ENCODE measurements at places on chromosomes 3 and 15.
A peak's percentile ranks its signal among the peaks of the same experiment; 100 is the strongest.

DNA sequence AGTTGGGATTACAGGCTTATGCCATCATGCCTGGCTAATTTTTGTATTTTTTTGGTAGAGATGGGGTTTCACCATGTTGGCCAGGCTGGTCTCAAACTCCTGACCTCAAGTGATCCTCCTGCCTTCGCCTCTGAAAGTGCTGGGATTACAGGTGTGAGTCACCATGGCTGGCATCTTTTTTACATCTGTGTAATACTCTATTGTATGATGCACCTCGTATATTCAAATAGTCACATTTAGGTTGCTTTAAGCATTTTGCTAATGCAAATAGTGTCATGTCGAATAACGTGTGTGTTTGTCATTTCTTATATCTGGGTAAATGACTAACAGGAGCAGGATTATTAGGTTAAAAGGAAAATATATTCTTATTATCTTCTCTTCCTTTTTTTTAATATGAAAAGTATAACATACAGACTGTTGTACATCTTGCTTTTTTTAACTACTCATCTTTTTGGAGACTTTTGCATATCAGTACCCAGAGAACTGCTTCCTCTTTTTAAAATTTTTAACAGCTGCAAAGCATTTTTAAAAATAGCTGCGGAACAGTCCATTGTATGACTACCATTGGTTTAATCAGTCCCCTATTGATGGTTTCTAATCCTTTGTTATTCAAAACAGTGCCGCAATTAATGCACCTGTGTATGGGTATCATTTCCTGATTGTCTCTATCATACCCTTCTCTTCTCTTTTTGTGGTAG, 13.4 kb downstream of the SCAMP5 start:
- no peak for DNase-seq

GRCh38 chr15:96448923-96449322, 118.4 kb downstream of the NR2F2 start:
- DNase-seq = peak; percentile 51

DNA sequence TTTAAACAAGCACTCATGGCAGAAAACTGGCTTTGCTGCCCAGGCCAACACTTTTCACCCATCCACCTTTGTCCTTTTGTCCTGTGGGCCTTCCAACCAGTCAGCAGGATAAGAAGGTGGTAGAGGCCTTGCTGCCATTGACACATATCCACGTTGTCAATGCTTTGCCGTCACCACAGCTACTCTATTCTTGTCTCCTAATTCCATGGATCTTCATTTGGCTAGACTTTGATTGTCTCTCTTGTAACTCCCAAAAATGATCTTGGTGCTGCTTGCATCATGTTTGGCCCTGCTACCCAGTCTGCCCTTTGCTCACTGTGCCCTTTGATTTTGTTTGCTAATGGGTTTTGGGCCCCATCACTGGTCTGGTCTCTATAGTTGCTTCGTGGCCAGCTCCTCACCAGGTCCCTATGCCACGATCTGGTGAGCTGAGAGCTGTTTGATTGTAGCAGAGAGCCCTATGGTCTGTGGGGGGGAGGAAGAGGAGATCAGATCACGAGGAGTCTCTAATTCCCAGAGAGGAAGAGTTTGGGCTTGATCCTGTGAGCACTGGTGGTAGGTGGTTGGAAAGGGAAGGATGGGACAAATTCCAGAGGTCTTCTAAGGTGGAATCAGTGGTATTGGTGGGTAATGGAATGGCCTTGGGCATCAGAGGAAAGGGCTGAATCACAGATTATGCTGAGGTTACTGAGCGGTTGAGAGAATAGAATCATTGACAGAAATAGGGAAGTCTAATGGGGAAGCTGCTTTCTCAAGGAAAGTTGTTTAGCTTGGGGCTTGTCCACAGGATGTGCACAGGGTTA, 40.3 kb downstream of the ABHD2 start:
- no peak for DNase-seq

DNA sequence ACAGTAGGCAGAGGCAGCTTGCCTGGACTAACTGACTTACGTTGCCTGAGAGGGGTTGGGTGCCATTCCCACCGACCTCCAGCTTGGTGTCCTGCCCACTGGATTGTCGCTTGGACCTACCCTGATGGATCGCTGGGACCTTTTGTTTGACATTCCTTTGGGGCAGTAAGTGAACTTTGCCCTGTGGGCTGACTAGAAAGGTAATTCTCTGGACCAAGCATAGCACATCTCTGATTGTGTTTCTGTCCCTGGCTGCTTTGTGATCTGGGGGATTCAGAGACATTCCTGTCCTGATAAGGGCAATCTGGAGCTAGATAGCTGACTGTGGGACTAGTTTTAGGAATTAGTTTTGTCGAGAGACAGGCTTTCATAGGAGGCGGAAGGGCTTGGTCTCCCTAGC, 19.5 kb upstream of the IFT57 start:
- DNase-seq = no peak

GRCh38 chr3:15427182-15427880, at the start of the genes EAF1 and METTL6:
EAF1 (plus strand) TSS chr3:15427598; CDS start chr3:15427780, 182 bp downstream.
METTL6 (minus strand) TSS chr3:15427544; CDS start chr3:15426511, 1,033 bp downstream.
- DNase-seq = peak; percentile 65

DNA sequence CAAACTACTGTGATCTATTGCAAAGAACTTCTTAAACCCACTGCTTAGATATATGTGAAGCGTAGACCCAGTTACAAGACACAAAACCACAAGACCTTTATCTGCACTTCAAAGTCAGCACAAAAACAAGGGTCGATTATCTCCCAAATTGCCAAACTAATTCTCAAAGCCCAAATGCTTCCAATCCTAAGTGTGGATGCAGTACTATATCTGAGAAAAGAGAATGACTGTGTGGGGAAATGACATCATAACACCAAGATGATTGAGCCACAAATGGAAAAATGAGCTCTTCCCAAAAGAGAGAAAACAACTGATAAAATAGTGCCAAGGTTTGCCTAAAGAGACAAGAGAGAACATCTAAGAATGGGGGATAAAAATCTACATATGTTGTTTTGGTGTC, 86.2 kb downstream of the MEIS2 start:
- no peak for DNase-seq

GRCh38 chr3:63513791-63514190, 138.7 kb upstream of the SNTN start:
- no peak for DNase-seq

DNA sequence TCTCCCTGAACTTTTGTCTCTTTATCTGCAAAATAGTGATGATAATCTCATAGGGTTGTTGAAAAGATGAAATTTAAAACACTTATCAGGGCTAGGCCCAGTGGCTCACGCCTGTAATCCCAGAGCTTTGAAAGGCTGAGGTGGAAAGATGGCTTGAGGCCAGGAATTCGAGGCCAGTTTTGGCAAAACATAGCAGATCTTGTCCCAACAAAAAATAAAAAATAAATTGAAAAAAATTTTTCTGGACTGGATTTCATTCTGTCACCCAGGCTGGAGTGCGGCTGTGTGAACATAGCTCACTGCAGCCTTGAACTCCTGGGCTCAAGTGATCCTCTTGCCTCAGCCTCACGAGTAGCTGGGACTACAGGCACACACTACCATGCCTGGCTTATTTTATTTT, 29.6 kb downstream of the LMLN start:
- DNase-seq = no peak

- no peak for DNase-seq
Observed at GRCh38 chr15:86706813-86707212, 627.1 kb downstream of the AGBL1 start.

DNA sequence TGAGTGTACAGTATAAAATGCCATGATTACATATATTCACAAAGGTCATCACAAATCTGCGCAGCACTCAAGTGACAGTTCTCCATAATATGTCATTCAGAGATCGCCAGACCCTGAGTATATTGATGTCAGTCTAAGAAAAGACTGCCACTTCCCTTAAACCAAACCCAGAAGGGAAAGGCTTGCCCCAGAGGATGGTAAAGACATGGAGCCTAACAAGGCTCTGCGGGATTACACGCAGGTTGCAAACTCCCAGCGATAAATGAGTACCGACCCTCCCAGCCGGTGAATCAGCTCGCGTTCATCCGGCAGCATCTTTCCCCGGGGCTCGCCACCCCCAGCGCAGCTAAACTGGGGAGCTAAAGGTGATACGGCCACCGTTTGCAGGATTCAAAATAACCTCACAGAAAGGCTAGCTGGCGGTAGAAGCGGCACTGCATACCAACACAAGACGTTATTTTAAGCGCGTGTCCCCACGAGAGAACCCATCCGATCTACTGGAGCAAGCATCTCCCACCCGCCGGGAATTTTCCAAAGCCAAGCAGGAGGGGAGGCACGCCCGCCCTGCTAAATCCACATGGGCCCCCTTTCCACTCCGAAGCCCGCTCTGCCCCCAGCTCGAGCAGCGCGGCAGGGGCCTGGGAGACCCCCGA, 643 bp downstream of the MYO5A start:
- DNase-seq = no peak

GRCh38 chr15:64640146-64640871, 135.1 kb downstream of the RBPMS2 start:
- DNase-seq = no peak

DNA sequence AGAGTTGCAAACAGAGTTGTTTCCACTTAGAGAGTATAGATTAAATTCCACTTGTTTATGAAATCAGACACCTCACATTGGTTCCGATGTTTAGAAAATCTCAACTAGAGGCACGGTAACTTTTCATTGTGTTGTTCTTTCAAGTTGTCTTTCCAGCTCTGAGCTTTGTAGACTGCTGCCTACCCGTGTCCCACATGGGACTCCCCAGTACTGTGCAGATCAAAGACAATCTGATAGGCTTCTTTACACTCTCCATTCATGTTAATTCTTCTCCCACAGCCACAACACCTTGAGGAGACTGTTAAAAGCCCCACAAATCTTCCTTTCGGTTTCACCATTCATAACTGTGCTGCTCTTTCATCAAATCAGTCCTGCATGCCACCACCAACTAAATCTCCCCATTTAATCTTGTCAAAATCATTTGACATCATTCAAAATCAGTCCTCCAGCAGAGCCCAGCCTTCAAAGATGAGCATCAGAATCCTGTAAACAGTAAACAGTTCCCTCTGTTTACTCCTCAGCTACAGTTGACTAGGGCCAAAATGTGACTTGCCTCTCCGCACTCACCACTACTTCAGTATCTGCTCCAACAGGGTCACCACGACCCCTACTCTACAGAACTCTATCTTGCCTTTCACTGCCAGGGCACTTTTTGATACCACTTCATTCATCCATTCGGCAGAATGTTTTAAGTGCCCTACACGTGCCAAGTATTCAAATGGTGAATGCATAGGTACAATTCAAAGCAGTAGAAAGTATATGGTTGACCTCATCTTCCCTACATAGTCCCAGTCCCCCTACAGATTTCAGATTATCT, 8.3 kb downstream of the ANXA2 start:
- DNase-seq = no peak

- no peak for DNase-seq
Observed at GRCh38 chr15:70297465-70298058, 199.8 kb upstream of the TLE3 start.

GRCh38 chr3:45950686-45951600, 7.7 kb downstream of the CXCR6 start:
- DNase-seq = no peak

DNA sequence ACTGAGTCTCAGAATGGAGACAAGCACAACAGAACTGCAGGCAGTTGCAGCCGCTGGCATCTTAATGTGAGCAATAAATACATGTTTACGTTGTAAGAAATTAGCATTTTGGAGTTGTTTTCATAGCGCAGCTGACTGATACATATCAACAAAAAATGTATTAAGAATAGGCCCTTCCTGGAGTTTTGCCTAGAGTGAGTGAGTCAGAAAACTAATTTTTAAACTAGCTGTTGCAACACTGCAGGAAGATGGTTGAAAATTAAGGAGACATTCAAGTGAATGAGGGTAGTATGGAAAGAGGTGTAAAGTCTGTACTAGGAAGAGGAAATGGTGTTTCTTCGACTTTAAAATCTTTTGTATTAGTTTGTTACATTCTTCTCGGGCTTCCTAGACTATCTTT, 39.6 kb upstream of the TIMP4 start:
- no peak for DNase-seq

GRCh38 chr3:132211896-132212295, 105.3 kb upstream of the ACP3 start:
- DNase-seq = peak; percentile 15

DNA sequence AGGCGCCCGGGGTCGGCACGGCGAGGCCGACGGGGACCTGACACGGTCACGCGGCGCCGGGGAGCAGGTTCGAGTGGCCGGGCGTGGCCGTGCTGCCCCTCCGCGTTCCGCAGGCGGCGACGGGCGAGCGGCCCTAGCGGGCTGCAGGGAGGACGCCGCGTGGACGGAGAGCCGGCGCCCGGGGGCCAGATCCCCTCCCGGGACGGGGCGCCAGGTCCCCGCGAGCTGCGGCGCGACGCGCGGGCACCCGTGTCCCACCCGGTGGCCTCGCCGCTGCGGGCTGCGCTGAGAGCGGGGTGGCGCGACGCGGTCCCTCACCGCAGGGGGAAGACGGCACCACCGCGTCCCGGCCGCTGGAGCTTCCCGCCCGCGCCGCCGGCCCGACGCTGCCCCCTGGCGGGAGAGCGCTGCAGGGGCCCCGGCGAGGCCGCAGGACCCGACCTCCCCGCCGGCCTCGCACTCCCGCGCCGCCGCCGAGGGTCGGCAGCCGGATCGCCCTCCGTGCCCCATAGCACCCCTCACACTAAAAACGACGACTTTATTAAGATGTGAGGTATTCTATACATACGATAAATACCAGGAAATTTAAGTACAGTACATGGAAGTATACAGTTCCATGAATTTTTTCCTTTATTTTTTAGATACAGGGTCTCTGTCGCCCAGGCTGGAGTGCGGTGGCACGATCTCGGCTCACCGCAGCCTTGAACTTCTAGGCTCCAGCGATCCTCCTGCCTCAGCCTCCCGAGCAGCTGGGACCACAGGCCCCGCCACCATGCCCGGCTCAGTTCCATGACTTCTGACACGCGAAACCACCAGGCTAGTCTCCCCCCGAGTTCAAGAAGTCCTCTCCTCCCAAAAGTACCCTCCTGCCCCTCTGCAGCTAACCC, 1.3 kb upstream of the PIGZ start:
- DNase-seq = peak; percentile 73

DNA sequence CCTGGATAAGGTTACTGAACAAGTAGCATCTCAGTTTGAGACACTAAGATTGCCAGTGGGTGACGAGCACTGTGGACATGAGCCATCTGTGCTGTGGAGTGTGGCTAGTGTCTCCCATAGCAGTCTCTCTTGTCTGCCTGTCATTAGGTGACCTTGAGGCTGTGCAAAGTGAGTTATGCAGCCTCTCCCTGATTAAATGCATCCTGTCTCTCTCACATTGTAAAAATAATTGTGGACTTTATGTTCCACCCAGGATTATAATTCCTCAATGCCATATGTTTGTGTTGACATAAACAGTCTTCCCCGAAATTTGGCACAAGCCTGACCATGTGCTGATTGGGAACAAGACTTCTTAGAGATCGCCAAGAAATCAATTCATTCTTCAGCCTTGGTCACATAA, 168.9 kb downstream of the MYRIP start:
- no peak for DNase-seq

GRCh38 chr3:111871809-111872623, 13.0 kb downstream of the PHLDB2 start:
- DNase-seq = peak; percentile 20

Measured in NCI-H1417 (cell line).